Muscle of arm (tissue), 14 donors: ENCODE measurements at places on chromosomes 16 and 17. TPM values are rescaled to one million over a fixed set of nuclear protein-coding genes. Genes with fewer than 3 reads are reported as not detected.

MYH1 gene
- polyA plus RNA-seq: 12.6 TPM

CHST4 gene
- not detected for polyA plus RNA-seq

MT1F gene
- 1.9 TPM for polyA plus RNA-seq

TRIM65 gene
- 16.0 TPM for polyA plus RNA-seq

PRKCA gene
- polyA plus RNA-seq: 2.8 TPM
